CD4-positive, CD25-positive, alpha-beta regulatory T cell (primary cell): ENCODE measurements at places on chromosomes 1 and 21. TPM values are rescaled to one million over a fixed set of nuclear protein-coding genes. Genes with fewer than 3 reads are reported as not detected.

The ZNF695 gene
- not detected for total RNA-seq

The OR2L13 gene
- total RNA-seq: not detected

The SARS1 gene
- 117 TPM for total RNA-seq

The CR1L gene
- total RNA-seq: not detected

The C4BPA gene
- not detected for total RNA-seq

The PLEKHA6 gene
- total RNA-seq: 0.17 TPM

The KIAA1614 gene
- 0.20 TPM for total RNA-seq

The ERMAP gene
- total RNA-seq: 4.9 TPM

- H3K27ac ChIP-seq: no peak overlapping the region
- H3K36me3 ChIP-seq: no peaks in the 10 kb centered on the region
- no peak overlapping the region for H3K4me3 ChIP-seq
- no peaks in the 10 kb centered on the region for H3K27me3 ChIP-seq
- DNase-seq: no peak
These were observed 1568.3 kb downstream of the AMY1C start for GRCh38 chr1:105317976-105318375.

DNA sequence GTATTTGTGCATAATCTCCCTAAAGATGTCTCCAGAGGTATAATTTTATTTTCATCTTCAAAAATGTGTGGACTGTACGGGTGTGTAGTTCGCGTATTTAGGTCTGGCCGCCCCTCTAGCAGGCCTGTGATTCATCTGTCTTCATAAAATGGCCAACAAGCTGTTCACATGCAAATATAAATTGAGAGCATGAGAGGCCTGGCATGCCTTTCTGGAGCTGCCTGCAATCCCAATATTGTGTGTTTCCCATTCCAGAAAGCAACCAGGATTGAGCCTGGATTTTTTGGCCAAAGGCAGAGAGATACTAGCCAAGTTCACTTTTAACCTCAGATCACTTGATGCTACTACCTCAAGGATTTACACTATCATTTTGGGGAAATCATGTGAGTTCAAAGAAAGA lies 197.2 kb downstream of the NFIA start:
- H3K36me3 ChIP-seq: no peaks in the 10 kb centered on the region
- H3K4me1 ChIP-seq: no peaks in the 10 kb centered on the region
- no peak overlapping the region for H3K4me3 ChIP-seq
- H3K27ac ChIP-seq: no peak overlapping the region
